ENCODE measurements at places on chromosomes 16 and 17. TPM values are rescaled to one million over a fixed set of nuclear protein-coding genes. Genes with fewer than 3 reads are reported as not detected.

The KRT24 gene
- not detected for total RNA-seq

The COX6A2 gene
- 1.1 TPM for total RNA-seq

The CES5A gene
- not detected for total RNA-seq

The PLLP gene
- total RNA-seq, result 3.8 TPM

The CSH1 gene
- total RNA-seq, result not detected

The CD2BP2 gene
- total RNA-seq, result 47.9 TPM

The GPRC5B gene
- 31.4 TPM for total RNA-seq

The SNX20 gene
- total RNA-seq, result 1.8 TPM

The KRT36 gene
- total RNA-seq, result not detected

DNA sequence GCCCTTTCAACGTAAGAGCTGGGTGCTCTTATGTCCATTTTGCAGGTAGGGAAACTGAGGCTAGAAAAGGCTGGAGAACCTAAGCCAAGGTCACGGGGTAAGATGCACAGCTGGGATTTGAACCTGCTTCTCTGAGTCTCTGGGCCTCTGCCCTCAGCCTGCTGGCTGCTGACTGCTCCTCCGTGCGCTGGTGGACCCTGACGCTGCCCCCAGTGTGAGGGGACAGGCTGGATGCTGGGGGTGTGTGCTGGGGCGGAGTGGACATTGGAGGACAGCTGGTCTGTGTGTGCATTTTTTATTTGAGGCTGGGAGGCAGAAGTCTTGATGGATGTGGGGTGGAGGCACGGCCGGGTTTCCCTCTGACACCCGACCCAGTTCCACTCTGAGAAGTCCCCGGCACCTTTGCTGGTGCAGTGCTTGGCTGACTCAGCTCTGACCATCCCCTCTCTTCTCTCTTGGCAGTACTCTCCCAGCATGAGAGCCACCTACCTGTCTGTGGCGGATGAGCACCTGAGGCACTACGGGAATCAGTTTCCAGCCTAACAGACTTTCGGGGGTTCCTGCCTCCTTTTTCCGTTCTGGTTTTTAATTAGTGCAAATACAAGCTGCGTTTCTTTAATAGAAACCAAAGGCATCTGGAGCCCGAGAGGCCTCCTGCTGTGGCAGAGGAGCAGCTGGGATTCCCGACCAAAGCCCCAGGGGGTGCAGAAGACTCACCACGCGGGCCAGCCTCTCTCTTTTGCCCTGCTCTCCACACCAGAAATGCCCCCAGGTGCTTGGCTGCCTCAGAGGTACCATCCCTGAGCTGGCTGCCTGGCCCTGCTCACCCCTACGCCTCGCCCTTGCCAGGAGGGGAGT is 14.1 kb upstream of the DNAI2 start:
- no peak for DNase-seq

GRCh38 chr16:66406534-66407221 is 20.4 kb upstream of the BEAN1 start:
- DNase-seq, result peak; percentile 96

GRCh38 chr16:53456625-53457024 is 22.4 kb downstream of the RBL2 start:
- no peak for DNase-seq

DNA sequence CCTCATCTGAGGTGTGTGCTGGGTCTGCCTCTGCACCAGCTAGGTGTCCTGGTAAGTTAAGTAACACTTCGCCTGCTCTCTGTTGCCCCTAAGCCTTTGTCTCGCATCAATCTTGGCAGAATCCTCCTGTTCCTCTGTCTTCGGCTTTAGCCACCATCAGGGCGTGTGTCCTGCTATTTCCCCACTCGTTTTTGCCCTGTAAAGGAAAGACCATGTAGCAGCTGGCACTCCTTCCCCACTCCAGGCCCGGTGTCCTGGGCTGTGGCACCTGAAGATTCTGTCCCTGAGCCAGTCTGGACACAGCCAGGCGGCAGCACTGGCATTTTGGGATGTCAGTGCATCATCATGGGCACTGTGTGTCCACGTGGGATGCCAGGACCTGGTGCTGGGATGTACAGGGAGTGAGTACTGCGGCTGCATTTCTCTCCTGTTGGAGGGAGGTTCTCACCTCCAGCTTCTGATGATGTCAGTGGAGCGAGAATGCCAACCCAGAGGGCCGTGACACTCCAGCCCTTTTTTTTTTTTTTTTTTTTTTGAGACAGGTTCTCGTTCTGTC is 26.2 kb upstream of the FOXK2 start:
- DNase-seq, result no peak

DNA sequence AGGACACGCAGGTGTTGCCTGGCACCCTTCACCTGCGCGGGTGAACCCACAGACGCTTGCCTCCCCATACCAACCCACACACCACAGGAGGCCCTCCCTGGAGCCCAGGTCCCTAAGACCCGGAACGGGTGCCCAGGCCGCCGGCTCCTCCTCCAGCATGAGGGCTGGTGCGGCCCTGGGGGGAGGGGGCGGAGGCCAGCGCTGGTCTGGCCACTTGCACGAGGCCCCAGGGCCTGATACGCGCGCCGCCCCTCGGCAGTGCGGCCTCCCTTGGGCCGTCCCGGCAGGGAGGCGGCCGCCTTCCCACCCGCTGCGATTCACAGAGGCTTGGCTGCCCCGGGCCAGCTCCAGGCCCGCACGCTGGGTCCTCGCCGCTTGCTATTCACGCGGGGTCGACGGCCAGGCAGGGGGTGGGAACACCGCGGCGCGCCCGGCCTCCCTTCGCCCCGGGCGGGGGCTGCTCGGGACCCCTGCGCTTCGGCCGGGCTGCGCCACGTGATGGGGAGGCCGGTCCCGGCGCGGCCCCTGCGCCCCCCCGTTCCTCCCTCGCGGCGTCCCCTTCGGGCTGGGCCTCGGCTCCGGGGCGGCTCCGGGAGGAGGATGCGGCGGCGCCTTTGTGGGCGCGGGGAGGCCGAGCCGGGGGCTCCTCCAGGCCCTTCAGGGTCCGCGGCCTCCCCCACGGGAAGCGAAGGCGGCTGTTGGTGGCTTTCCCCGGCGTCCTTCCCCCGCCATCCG is 685 bp downstream of the FASN start:
- no peak for DNase-seq

DNA sequence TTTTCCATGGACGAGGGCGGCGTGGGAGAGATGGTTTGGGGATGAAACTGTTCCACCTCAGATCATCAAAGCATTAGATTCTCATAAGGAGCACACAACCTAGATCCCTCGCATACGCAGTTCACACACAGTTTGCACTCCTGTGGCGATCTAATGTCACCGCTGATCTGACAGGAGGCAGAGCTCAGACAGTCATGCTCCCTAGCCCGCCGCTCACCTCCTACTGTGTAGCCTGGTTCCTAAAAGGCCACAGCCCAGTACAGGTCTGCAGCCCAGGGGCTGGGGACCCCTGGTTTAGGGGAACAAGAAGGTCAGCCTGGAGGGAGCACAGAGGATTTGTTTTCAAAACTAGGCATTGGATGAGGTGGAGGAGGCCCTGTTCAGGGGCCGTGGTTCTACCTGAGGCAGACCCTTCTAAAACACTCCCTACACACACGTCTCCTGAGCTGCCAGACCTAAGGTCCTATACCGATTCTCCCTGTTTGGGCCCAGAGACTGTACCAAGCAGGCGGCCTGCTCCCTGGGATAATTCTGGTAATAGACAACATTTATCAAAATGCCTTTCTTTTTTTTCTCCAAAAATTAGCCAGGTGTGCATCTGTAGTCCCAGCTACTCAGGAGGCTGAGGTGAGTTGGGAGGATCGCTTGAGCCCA is 38.6 kb downstream of the AXIN2 start:
- peak; percentile 65 for DNase-seq

GRCh38 chr16:82242201-82242600 is 72.2 kb upstream of the MPHOSPH6 start:
- no peak for DNase-seq

GRCh38 chr16:69589434-69590269 is 23.9 kb downstream of the NFAT5 start:
- DNase-seq, result no peak

GRCh38 chr17:72494566-72494965 is 373.7 kb downstream of the SOX9 start:
- no peak for DNase-seq

- peak; percentile 59 for DNase-seq
These were observed 14.9 kb downstream of the SEC14L5 start for GRCh38 chr16:4972938-4973587.

DNA sequence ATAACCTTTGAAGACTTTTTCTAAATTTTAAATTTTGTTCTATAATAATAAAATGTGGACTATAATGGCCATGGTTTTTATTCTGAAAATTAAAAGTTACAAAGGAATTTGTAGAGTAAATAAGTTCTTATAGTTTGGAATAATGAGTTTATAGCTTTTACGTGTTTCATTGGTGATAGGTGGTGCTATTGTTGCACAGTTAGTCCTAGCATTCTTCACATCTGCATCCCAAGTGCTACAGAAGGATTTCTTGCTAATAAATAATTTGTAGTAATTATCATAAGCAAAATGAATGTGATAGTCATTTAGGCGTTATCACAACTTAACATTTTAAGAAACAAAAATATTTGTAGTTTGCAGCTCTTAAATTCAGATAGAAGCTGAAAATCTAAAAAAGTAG is 67.9 kb downstream of the BCAS3 start:
- no peak for DNase-seq

GRCh38 chr17:65020284-65020683 is 36.3 kb downstream of the GNA13 start:
- no peak for DNase-seq

DNA sequence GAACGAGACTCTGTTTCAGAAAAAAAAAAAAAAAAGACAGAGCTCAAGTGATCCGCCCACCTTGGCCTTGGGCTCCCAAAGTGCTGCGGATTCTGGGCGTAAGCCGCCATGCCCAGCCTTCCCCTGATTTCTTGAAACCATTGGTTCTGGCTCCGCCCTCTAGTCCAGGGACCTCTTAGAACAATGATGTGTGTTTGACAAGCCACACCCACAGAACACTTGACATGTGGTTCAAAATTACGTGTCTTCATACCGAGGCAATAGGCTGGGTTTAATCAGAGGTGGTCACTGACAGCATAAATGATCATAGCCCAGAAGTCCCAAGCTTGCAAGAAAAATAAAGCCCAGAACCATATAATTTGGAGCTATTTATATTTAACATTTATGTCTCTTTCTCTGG is 23.0 kb downstream of the KNOP1 start:
- no peak for DNase-seq

DNA sequence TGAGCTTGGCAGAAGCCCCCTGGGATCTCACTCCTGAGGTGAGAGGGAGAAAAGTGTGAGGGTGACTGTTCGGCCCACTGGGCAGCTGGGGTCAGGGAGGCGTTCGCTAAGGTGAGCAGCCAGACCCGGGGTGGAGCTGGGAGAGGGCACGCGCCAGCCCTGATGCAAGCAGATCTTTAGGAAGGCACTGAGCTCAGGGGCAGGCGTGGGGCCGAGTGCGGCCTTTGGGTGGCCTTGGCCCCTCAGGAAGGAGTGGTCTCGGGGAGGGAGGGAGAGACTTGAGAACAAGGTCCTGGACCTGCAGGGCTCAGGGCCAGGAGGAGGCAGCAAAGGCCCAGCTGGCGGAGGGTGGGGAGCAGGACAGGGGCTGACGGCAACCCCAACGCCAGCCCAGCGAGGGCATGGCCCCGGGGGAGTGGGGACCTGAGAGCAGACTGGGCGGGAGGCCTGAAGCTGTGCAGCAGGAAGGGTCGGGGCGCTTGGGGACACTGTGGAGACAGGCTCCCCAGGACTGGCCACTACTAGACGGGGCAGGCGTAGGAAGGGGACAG is 14.5 kb upstream of the WDR45B start:
- DNase-seq, result peak; percentile 76

GRCh38 chr17:82848022-82848592 is 8.3 kb upstream of the ZNF750 start:
- DNase-seq, result peak; percentile 75

DNA sequence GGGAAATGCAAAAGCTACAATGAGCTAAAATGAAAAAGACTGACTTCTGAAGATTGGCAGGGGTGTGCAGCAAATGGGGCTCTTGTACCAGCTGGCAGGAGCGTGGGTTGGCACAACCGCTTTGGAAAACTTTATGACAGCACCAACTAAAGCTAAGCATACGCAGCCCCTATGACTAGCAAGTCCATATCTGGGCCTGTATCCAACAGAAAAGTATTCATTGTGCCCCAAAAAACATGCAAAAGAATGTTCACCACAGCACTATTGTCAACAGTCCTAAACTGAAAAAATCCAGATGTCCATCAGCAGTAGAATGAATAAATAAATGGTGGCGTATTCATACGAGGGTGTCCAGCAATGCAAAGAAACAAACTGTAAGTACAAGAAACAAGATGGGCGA is 22.6 kb upstream of the ITGA3 start:
- DNase-seq, result no peak

- no peak for DNase-seq
These were observed 27.4 kb upstream of the CACNA1H start for GRCh38 chr16:1125471-1125870.

DNA sequence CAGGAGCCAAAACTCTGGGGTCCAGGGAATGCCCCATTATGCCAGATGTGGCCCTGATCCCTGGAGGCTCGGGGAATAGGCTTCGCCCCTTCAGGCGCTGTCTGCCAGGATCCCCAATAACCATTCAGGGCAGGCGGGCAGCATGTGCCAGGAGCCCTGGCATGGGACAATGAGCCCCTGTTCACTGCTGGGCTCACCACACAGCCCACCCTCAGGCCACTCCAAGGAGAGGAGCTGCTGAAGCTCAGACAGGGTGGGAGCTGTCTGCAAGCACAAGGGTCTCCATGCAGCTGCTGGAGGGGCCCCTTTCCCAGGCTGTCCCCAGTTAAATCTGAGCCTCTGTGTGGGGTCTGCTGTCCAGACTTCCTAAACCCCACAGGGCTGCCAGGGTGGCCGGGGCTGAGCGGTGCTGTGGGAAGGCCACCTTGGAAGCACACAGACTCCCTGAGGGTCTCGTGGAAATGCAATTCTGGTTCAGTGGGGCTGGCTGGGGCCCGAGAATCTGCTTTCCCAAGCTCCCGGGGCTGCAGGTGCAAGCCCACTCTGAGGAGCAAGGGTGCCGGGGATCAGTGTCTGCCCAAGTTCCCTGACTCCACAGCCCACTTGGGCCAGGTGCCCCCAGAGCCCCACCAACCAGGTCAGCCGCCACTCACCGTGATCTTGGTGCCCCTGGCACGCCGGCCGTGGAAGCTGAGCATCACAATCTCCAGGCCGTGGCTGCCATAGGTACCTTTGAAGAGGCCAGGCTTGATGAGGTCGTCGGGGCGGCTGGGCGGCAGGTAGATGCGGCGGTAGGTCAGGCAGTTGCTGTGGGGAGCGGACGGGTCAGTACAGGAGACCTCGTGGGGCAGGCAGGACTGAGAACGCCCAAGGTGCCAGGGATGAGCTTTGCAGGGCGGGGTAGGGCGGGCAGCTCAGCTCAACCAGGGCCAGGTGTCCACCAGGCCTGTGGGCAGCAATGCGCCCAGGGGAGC is 17.7 kb upstream of the C16orf95 start:
- no peak for DNase-seq

GRCh38 chr16:17251496-17251895 is 219.3 kb downstream of the XYLT1 start:
- DNase-seq, result no peak

GRCh38 chr17:63354256-63354655 is 91.8 kb downstream of the CYB561 start:
- DNase-seq, result no peak

Measured in posterior vena cava (tissue), 2 donors.